ENCODE measurements at places on chromosomes 11 and 22.

GRCh38 chr22:27895600-27895999, 23.5 kb downstream of the PITPNB start:
- no peak for DNase-seq

DNA sequence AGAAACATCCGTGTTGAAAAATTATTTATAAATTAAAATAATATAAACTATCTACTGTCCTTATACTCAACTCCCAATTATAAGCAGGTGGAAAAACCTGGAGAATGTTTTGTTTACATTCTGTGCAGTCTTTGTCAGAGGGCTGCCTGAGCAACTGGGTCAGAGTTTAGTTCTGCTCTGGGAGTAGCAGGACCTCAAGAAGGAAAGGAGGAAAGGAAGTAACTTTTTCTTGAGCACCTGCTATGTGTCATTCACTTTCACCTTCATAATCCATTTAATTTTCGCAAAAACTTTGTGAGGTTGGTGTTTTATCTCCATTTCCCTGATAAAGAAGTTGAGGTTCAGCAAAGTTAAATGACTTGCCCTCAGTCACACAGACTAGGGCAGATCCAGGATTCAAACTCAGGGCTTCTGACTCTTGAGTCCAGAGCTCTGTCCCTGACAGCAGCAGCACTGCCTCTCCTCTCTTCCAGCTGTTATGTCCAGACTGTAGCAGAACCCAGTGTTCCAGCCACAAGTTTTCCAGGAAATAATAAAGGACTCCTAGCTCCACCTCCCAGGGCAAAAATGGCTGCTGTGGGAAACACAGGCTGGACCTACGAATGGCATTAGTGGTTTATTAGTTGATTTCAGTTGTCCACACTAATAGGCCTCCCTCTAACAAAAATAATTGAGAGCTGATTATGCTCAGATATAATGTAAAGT, 6.4 kb downstream of the CD3E start:
- no peak for DNase-seq

DNA sequence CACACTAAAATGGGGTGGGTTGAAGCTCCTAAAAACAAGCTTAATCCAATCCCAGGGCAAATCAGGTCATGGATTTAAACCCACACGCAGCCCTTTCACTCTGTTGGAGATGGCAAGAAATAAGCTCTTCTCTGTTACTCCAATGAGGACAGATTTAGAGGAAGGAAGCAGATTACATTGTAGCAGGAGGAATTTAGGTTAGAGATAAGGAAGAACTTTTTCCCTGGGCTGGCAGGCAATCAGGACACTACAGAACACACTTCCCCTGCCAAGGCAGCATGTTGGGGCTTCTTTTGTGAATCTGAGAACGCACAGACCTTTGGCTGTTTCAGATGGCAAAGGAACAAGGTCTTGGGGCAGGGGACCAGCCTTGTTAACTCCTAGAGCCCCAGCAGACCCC, 46.2 kb downstream of the C11orf58 start:
- no peak for DNase-seq

DNA sequence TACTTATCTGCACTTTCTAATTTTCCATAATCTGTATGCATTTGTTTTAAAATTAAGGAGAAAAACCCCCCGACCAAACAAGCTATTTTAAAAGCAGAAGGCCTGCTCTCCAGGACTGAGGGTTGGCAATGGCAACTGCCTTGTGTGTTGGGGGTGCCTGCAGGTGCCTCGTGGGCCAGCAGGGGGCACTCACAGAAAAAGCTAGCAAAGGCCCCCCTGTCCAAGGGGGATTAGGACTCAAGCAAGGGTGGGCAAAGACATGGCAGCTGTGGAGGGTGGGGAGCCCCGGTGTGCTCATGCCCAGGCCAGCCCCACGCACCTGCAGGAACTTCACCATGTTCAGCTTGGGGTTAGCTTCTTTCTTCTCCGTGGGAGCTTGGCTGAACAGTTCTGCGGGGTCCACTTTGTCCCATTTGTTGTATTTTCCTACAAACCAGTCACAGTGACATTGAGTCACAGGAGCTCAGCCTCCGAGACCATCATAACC, 10.3 kb downstream of the TOP3B start:
- DNase-seq, result peak; percentile 26

GRCh38 chr11:62431171-62431901, 12.5 kb downstream of the SCGB1A1 start:
- DNase-seq, result no peak

DNA sequence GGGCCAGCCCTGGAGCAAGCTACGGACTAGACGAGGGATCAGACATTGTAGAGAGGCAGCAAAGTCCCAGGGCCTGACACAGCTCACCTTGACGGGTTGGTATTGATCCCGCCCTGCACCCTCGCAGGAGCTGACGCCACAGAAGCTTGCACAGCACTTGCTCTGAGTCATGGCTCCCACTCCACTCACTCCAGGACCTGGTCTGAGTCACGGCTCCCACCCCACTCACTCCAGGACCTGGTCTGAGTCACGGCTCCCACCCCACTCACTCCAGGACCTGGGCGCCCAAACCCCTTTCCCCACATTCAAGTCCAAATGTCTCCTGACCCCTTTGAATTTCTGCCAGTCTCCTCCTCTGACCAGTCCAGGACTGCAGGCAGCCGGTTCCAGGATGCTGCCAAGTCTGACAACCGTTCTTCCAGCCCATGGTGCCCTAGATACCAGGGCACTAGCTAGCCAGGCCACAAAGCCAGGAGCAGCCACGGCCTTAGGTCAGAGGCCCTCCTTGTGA, 6.0 kb upstream of the PNPLA5 start:
- DNase-seq, result no peak

DNA sequence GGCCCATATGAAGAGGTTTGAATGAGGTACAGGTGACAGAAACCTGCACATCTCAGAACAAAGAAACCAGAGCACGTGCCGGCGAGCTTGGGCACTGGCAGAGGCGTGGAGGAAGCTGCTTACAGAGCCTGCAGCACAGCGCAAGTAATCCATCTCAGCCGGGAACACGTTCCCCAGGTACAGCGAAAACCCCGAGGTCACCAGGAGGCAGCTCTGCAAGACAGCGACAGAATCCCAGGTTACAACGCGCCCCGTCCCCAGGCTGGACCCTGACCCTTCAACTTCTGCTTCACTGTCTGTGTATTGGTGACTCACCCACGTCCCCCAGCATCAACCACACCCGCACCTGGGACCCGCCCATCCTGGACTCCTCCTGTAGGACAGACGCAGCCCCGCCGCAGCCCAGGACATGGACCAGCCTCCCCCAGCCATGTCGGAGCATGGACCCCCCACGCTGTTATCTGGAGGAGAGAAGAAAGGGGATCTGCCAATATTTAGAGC, 2.2 kb downstream of the MLC1 start:
- no peak for DNase-seq

DNA sequence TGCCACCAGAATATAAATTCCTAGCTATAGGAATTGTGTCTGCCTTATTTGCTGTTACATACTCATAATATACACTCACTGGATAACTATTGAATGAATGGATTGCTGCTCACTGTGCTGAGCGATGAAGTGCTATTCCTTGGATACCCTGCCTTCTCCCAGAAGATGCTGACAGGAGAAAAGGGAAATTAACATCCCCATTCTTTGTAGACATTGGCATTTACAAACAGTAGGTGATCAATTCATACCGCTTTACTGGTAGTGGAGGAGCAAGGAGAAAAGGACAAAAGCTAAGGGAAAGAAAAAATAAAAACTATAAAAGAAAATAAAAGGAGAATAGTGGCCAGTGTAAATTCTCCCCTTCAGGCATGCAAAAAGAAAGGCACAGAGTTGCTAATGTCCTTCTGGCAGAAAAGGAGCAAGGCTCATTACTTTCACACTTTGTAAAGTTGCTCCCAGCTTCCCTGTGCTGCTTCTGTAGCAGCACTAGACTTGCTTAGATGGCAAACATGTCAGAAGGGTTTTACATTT, 183.0 kb downstream of the LUZP2 start:
- no peak for DNase-seq

DNA sequence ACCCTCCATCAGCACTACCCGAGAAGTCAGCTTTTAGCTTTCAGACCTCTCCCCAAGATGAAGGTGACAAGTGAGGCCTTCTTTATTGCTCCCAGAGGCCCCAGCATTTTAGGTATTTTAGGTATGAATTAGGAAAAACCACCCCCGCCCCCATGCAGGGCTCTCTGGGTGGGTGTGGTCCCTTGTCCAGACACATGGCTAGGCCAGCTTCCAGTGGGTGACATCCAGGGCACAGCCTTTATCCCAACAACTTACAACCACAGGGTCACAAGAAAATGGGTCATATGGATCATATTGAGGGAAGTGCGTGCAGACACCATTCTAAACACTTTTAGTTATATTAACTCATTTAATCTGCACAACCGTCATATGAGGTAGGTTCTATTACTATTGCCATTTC, 42.1 kb downstream of the RIBC2 start:
- DNase-seq, result no peak

Data from CD14-positive monocyte (primary cell).